ENCODE measurements at places on chromosomes 12 and 14.

DNA sequence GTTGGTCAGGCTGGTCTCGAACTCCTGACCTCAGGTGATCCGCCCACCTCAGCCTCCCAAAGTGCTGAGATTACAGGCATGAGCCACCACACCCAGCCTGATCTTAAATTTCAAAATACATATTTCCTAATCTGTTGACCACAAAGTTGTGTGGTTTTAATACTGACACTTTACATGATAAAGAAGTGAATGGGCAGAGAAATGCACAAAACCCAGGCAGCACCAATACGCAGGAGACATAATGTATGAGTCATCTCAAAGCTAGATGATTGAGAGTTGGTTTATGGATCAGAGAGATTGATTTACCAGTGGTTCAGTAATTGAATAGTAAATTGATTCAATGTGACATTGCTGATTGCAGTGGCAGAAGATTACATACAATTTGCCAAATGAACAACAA is 19.2 kb upstream of the PPP2R5E start:
- DNase-seq: no peak

- DNase-seq: no peak
These were observed 96.3 kb downstream of the C12orf75 start for GRCh38 chr12:105426766-105427165.

GRCh38 chr12:110281549-110282299 is 677 bp downstream of the ATP2A2 start:
- DNase-seq: peak; percentile 6

GRCh38 chr12:115456946-115457689 is 773.1 kb upstream of the TBX3 start:
- DNase-seq: no peak

- no peak for DNase-seq
These were observed 81.7 kb downstream of the RIN3 start for GRCh38 chr14:92595267-92595666.

- no peak for DNase-seq
These were observed 420.8 kb downstream of the EGLN3 start for GRCh38 chr14:33529787-33530757.

- DNase-seq: no peak
These were observed 25.4 kb downstream of the AP5M1 start for GRCh38 chr14:57293866-57294837.

GRCh38 chr12:83971781-83972180 is 940.8 kb downstream of the SLC6A15 start:
- no peak for DNase-seq

GRCh38 chr12:124371970-124372555 is 77.2 kb downstream of the RFLNA start:
- no peak for DNase-seq

DNA sequence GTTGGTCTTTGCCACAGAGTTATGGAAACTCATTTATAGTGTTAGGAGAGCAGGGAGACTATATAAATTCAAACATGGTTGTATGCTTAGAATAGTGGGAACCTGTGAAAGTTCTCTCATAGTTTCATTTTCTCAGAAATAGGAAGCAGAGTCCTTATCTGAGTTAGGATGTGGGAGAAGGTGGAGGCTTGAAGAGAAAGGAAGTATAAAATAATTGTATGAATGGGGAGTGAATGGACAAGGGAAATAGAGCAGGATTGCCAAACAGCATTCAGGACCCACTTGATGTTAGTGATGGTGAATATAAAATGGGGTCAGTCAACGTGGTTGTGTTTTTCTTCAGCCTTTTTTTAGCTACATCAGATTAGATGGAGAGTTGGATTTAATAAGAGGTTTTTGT is 34.0 kb upstream of the TPH2 start:
- DNase-seq: no peak

GRCh38 chr12:117063162-117063911 is 35.9 kb downstream of the TESC start:
- DNase-seq: no peak

GRCh38 chr14:91374287-91374878 is 43.2 kb downstream of the CCDC88C start:
- DNase-seq: no peak

DNA sequence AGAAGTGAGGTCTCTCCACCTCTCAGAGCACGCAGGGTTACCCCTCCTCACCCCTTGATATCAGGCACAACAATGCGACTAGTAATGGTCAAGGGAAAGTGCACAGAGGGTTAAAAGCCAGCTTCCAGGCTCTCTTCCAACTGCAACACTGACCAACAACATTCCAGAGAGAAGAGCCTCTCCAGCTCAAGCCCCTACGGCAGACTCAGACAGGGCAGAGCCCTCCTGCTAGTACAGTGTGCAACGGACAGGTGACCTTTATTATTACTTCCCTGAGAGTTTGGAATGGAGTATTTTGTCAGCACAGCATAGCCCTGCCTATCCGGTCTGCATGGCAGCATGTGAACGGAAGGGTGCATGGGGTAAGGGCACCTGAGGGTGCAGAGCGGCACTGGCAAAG is 73.0 kb downstream of the PTPN21 start:
- DNase-seq: no peak

DNA sequence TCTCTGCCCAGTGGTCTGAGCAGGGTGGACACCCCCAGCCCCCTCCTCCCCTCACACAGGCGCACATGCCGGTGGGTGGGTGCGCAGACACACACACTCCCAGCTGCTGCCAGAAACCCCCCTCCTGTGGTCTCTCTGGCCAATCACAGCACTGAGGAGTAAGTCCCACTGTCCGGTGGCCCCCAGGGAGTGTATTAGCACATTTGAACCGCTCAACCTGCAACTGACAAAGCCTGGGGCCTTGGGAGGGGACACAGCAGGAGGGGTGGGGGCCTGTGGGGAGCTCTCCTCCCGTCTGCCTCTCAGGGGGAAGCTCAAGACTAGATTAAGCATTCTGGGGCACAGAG is 11.7 kb downstream of the FIGNL2 start:
- no peak for DNase-seq

GRCh38 chr14:85175556-85175955 is 354.4 kb upstream of the FLRT2 start:
- no peak for DNase-seq

GRCh38 chr14:81834308-81834707 is 300.7 kb upstream of the SEL1L start:
- no peak for DNase-seq

DNA sequence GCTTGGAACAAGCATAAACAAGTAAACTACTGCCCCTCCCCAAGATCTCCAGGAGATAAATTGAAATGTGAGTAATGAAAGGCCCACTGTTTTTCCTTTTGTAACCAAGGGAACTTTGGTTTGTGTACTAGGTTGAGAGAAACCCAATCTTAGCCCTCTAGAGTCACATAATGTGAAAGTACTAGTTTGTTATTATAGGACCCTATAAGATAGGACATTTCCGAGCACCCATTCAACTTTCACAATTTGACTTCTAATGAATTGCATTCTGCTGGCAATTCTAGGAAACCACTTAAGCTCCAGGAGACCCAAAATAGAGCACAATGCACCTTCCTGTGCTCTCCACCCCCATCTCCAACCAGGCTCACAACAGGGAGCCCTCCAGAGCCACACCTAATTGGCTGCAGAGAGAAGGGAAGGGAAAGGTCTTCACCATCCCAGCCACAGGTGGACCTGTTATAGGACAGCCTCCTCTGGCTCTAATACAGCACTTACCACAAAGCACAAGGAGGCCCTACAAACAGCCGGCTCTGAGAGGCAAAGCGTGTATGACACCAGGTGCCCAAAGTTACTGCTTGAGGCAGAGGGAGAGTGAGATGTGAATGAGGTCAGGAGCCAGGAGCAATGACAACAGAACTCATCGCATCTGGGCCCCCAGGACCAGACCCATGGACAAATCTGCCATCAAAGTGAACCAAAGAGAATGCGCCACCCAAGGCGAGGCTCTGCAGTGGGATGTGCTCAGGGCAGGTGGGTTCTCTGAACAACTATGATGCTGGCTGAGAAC is 163.3 kb upstream of the NTF3 start:
- no peak for DNase-seq

DNA sequence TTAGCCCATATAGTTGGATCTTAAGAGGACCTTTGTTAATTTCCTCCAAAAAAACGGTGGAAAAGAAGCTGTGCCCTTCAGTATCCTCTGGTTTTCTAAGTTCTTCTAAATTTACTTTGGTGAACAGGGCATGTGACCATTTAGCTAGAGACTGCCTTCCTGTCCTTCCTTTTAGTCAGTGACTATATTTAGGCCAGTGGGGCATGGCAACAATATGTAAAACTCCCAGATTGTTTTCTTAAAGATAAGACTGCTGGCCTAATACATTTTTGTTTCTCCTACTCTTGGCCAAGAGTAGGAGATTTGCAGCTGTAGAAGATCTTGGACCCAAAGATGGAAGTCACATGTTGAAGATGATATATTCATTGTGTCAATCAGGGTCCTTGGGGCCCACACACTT is 325.1 kb upstream of the DCN start:
- DNase-seq: no peak

DNA sequence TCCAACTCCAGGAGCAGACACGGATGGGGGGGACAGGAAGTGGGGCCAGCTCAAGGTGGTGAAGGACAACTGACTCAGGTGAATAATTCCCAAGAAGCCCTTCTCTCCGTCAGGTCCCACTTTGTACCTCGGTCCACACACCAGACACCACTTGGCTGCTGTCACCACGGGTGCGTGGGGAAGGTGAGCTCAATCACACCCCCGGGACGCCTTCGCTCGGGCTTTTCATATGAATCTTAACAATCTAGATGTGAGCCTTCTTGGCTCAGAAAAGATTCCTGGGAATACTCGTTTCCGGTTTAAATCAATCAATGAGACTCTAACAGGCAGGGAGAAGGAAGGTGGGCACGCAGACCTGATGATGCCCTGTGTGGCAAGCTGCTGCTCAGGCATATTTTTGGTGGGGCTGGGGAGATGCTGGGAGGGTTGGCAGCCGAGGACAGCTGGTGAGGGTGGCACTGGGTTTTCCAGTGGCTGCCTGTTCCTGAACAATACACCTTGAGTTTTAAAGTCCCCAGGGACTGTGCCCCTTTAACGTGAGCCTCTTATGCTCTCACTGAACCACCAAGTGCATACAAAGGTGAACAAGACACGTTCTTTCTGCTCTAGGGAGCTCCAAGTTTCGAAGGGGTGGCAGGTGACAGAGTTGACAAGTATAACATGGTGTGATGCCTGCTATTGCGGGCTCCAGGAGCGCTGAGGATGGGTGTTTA is 5.1 kb downstream of the TESC start:
- no peak for DNase-seq

DNA sequence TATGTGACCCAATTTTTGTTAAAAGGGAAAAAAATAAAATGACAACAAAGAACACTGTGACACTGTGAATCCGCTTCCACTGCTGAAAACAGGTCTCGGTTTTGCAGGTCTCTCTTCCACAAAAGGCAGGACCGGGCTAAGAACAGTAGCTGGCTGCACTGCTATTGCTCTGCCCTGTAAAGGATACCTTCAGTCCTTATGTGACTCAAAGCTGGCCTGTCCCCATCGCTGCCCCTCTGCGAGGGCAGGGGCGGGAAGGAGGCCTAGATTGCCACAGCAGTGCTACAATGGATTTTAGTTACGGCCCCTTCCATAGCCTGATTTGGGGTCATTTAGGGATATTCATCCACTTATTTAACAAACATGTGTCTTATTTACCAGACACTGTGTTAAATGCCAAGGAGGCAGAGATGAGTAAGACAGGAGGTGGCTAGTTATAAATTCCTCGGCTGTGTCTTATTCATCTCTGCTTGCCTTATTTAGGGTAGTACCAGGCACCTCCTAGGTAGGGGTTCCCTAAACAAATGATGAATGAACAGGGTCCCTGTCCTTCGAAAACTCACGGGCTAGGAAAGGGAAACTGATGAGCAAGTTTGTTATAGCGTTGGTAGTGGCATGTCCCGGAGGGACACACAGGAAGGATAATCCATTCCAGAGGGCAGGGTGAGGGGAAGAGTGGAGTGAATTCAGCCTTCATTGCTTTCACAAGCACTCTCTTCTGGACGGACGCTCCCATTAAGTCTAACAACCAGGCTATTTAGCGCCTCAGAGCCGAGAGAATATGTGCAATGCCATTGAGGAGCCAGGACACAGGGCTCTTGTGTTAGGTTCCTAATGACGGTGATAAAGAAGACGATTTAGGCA is 73.3 kb downstream of the EID3 start:
- DNase-seq: no peak

DNA sequence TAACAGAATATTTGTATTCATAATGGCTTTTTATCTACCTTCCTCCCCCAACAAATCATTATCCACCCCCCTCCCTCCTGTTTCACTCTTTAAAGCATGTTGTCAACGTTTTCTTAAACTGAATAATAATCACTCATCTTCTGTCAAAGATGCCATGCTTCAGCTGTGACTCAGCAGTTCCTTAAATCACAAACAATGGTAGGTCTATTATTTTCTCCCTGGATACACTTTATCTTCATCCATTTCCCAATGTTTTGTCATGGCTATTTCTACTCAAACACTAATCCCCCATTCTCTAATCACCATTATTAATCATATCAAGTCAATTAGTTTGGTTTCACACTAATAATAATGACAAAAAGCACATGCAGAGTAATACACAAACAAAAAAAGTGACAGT is 6.5 kb downstream of the CLEC12B start:
- DNase-seq: no peak

- DNase-seq: no peak
These were observed 10.6 kb upstream of the DNAL1 start for GRCh38 chr14:73634011-73634833.

- no peak for DNase-seq
These were observed 27.4 kb downstream of the EMP1 start for GRCh38 chr12:13223941-13224340.

- DNase-seq: no peak
These were observed 254.6 kb downstream of the SEC23A start for GRCh38 chr14:38848243-38848935.

- DNase-seq: no peak
These were observed 39.8 kb downstream of the IFNG start for GRCh38 chr12:68119724-68120211.

GRCh38 chr14:53954551-53955228 is 1.9 kb downstream of the BMP4 start:
- DNase-seq: no peak

DNA sequence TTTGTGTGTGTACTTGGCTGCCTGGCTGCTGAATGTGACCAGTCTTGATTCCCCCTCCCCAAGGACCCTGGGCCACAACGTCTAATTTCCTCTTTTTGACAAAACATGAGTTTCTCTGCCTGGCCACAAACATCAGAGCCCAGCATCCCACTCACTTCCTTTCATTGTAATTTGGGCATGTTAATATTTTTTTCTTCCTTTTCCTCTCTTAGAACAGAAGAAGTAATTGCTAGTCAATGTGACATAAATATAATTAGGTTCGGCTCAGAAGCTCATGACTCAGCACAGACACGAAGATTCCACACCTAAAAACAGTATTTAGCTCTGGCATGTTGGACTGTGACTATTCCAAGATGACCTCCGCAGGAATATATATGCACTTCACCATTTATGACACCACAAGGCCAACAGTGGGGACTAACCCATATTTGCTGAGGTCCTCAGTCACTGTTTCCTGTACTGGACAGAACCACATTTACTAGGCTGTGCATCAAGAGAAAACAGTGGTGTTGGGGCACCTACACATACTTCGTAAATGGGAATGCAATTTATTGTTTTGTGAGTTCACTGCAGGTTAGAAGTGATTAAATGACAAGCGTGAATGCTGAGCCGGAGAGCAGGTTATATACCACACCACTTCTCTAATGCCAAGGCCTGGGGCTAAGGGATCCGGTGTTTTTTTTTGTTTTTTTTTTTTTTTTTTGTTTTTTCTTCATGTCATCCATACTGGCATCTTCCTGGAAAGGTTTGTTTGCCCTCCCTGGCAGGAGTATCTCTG is 4.2 kb downstream of the GSG1 start:
- no peak for DNase-seq

All from T-helper 22 cell (primary cell).